ENCODE measurements at places on chromosomes 5 and 9.
A peak's percentile ranks its signal among the peaks of the same experiment; 100 is the strongest.

- no peak for DNase-seq
These were observed 69.5 kb downstream of the ACTL7B start for GRCh38 chr9:108786322-108786721.

GRCh38 chr9:112896131-112896530, 5.5 kb upstream of the SLC46A2 start:
- DNase-seq, result no peak

GRCh38 chr9:107991581-107991980, 502.0 kb upstream of the KLF4 start:
- no peak for DNase-seq

DNA sequence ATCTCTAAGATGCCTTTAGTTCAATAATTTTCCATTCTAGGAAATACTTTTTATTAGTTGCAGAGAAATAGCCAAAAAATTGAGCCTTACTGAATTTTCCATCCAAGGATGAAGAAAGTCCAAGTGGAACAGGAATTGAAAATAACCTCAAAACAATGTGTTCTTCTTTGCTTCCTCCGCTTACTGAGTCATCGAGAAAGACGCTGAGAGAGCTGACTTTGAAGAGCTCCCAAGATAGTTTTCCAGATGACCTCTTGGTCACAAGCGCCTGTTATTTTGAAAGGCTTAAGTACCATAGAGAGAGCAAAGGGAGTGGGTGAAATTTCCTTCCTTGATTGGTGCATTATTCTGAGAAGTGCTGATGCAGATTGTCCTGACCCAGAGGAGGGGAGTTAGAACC, 253.5 kb upstream of the ATP10B start:
- no peak for DNase-seq

DNA sequence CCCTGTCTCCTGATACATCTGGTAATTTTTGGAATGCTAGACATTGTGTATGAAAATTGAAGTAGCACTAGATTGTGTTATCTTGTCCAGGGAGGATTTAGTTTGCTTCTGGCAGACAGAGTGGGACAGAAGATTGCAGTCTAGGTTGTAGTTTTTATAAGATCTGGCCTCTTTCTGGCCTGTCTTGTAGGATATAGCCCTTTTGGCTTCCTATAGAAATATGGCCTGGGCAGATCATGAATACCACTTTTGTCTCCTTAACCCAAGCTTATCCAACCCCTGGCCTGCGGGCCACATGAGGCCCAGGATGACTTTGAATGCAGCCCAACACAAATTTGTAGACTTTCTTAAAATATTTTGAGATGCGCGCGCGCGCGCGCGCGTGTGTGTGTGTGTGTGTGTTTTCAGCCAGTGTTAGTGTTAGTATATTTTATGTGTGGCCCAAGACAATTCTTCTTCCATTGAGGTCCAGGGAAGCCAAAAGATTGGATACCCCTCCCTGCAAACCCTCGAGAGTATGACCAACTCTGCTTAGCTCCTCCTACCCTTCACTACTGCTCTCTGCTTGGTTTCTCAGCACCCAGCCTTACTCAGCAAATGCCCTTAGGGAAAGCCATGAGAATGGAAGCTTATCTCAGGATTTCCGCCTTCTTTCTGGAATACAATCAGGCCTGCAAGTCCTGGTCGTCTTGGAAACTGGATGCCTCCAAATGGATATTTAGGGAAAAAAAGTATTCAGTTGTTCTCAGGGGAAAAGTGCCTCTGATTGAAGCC, 26.5 kb downstream of the ANKRD33B start:
- DNase-seq, result no peak

DNA sequence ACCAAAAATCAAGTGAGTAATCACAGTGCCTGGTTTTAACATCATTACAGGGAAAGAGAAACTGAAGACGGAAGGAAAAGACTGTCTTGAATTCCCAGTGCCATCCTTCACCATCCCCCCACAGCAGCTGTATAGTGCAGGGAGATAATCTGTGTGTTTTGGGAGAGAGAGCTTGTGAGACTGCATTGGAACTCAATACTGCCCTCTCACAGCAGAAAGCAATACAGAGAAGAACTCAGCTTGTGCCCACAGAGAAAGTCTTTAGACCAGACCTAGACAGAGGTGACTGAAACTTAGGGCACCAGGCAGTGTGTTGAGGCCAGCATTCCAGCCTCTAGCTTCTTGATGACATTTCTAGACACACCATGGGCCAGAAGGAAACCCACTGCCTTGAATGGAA, 754.7 kb upstream of the CDH6 start:
- no peak for DNase-seq

- DNase-seq, result no peak
These were observed 82.4 kb downstream of the ARHGAP26 start for GRCh38 chr5:142852416-142853198.

DNA sequence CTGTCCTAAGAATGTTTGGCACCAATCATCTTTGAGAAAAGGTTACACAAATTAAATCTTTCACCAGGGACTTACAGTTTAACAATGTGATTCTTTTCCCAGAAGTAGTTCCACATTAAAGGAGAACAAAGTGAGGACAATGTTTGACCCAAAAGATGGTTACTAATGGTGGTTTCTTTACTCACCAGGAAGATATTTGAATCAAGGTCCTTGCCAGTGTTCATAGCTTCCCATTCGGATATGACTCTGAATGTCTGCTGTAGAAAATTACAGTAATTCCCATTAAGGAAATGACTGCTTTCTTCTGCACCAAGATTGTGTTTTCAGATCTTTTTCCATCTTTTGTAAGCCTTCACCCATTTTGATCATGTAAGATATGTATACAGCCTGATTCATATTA, 114.6 kb upstream of the ADAMTSL1 start:
- no peak for DNase-seq

DNA sequence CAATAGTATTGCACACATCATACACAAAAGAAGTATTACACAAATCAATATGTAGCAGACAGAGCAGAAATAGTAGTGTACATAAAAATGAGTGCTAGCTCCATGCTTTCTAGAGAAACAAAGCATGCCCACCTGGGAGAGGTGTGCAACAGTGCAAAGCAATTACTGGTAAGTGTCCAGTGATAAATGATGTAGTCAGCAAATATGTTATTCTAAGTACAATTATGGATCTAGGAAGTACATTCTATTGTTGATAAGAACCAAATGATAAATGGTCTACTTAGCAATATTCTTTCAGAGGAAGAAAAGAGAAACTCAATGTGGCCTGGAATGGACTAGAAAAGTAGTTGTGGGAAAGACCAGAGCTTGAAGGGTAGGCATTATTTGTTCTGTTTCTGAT, 188.6 kb downstream of the HINT1 start:
- DNase-seq, result no peak

DNA sequence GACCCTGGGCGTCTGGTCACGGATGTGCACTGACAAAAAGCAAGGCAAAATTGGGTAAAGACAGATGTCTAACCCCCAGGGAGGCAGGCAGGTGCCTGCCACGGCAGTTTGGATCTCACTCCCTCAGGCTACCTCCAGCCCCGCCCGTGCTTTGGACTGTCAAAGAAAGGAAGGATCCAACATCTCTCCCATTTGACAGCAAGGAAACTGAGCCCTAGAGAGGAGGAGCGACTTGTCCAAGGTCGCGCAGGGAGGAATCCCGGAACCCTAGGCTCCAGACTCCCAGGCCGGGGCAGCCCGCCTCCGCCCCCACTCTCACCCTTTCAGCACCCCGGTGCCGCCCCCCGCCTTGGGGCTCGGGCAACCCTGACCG, 376 bp downstream of the GOLGA1 start:
- peak; percentile 64 for DNase-seq

DNA sequence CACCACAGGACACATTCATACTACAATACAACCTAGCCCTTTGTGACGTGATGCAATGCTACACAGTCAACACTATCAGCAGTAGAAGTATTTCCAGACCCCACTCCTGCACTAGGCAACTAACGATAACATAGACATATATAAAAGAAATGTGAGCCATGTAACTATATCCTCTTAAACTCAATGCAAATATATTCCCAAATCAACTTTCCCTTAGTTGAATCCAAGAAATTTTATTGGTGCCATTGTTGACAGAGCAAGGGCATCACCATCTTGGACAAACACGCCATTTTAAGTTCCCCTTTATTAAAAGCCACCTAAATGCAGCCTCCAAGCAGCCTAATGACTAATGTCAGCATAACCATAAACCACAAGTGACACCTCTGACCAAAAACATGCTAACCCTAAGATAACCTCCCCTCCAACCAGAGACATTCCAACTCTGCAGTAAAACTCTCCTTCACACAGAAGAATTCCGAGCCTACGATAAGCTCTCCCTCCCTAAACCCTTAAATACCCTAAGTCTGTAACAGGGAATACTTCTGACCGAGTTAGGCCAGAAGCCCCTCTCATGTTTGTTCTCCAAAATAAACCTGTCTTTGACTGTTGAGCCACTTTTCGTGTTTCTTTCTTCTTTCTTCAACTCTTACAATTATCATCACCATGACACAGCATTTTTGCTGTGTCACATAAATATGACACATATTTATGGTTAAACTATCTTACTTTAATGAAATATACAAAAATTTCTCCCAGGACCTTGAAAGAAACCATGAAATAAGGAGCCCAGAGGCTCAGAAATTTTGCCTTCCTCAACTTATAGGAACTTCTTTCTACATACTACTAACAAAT, 1497.8 kb downstream of the EFNA5 start:
- DNase-seq, result no peak

DNA sequence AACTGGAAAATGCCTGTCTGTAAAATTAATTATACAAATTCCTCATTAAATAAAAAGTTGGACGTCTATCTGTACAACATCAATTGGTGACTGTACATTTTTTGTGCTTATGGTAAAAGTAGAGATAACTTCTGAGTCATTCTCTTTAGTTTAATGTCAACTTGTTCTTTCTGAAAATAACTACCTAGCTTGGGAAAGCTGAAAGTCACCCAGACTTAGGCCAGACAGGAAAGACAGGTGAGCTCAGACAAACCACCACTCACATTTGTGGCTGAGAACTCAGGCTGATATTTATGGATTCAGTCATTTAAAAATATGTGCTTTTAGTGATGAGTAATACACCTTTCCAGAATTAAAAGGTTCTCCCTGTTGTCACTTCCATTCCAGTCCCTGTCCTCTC, 31.9 kb upstream of the ENTREP1 start:
- DNase-seq, result no peak

DNA sequence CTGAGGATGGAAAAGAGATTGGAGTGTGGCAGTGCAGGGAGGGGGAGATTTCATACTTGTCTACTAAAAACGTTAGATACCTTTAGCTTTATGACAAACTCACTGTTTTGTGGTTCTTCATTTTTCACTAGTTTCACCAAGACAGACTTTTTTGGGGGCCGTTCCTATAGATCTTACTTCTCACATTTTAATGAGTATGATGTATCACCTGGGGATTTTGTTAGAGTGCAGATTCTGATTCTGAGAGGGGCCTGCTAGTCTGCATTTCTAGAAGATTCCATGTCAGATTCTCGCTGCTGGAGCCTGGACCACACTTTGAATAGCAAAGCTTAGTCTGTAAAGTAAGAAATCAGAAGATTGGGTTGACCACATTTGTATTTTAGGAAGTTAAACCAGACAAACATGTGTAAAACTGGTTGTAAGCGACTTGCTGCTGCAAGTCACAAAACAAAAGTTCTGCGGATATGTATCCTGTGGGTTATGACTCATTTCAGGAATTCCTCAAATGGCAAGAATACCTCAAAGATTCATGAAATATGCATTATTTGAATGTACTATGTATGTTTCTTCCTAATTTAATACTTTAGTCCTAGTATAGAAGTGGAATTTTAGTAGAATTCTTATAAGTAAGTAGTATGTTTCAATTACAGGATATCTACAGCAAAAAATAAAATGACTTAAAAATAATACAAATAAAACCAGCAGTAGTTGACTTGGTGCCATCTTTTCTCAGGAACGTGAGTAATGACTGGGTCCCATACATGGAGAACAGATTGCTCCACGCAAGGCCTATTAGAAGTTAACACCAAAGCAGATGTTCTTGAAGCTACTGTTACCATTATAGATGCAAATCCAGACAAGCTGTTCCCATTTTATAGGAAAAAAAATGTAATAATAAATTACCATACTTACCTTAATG, 27.8 kb downstream of the NFIL3 start:
- DNase-seq, result no peak

DNA sequence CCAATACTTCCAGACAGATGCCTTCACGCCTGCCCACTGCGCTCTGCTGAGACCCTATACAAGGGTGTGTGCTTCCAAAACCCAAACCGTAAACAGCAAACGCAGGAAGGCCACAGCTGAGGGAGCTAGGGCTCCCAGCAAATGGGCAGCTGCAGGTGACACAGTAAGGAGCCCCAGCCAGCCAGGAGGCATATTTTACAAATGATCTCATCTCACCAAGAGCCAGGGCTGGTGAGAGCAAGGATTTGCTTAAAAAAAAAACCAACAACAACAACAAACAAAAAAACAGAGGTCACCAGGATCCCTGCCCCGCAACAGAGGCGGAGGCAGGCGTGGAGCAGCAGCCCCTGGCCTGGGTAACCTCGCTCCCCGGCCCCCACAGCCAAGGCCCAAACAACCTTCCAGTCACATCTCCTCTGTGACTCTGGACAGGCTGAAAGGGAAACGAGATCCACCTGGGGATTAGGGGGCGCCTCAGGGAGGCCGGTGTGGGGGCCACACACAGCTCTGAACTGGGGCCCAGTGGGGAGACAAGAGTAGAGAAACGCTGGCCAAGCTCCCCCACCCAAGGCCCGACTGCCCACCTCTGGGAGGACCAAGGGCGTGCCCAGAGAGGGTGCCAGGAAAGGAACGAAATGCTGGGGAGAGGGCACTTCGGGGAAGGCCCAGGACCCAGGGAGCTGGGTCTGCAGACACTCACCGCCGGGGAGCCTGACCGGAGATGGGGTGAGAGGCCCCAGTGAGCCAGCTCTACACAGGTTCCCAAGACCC, 3.3 kb downstream of the NACC2 start:
- no peak for DNase-seq

- no peak for DNase-seq
These were observed 175.1 kb upstream of the CDH10 start for GRCh38 chr5:24819841-24820240.

DNA sequence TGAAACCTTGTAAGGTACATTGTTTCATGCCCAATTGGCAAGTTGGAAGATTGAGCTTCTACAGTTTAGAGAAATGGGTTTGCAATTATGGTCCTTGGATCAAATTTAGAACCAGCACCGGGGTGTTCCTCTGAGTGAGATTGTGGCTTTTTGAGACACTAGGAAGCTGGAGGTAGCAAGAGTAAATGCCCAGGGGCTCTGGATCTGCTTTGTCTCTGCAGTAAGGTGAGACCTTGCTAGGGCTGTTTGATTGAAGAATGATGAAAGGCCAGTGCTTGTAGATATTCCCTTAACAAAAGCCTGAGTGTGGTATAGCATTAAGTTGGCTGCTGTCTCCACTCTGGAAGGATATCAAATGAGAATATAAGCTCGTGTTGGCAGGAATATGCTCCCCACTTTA, 36.0 kb downstream of the WWC1 start:
- no peak for DNase-seq

- no peak for DNase-seq
These were observed 135.8 kb upstream of the TUSC1 start for GRCh38 chr9:25814023-25814422.

All from NCI-H1092 (cell line).